ENCODE measurements at places on chromosomes 5 and 9. TPM values are rescaled to one million over a fixed set of nuclear protein-coding genes. Genes with fewer than 3 reads are reported as not detected.

DNA sequence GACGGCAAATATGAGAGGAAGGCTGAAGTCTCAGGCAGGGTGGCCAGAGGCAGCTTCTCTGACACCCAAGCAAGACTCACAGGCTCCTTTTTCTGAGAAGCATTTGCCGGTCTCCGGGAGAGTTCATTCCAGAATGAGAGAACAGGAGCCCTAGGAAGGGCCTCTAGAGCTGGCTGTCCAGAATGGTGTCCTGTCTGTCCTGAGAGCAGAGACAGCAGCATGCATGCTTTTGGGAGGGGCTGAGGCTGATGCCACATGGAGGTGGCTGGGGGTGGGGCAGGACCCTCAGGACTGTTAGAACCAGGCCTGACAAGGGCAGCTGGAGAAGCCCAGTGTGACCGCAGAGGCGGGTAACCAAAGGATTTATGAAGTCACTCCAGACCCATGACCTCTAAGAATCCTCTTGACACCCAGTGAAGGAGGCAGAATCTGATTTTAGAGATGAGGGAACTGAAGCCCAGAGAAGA, 60.0 kb downstream of the SHB start:
- DNase-seq: no peak

GRCh38 chr9:4573634-4574389, 83.5 kb downstream of the SLC1A1 start:
- no peak for DNase-seq

GRCh38 chr9:125744616-125745015, 2.6 kb upstream of the PBX3 start:
- DNase-seq: no peak

- DNase-seq: no peak
Observed at GRCh38 chr9:113934829-113935676, 58.9 kb downstream of the ZNF618 start.

GRCh38 chr9:297104-297972, 82.7 kb downstream of the DOCK8 start:
- DNase-seq: no peak

DNA sequence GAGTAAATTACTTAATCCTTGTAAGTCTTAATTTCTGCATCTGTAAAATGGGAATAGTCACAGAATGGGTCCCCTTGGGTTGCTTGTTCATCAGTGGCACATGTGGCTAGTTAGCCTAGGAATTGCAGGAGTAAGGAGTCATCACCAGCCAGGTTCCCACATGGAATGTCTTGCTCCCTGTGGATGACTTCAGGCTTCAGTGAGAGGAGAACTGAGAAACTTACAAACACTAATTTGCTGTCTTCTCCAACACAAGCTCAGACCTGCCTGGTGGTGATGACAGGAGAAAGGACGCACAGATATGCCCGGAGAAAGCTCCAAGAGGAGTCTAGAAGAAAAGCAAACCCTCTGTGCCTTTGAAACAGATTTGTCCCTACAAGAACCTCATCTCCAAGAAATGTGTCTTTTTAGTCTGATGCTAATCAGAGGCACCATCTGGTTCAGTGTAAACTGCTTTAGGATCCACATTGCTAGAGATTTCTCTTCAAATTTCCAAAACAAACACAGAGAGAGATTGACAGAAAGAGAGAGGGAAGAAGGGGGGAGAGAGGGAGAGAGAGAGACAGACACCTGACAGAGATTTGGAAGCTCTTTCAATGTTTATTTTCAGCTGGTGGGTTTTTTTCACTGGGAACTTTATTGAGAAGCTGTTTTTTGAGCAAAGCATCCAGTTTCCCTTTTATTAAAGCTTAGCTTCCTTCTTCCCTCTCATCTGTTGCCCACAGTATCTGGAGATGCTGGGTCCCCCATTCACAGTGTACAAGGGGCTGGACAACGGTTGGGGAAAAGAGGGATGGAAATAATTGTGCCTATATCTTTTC, 128.3 kb downstream of the DOCK2 start:
- no peak for DNase-seq

- no peak for DNase-seq
Observed at GRCh38 chr5:639253-639530, 27.1 kb downstream of the CEP72 start.

GRCh38 chr5:16417398-16418074, 48.1 kb downstream of the ZNF622 start:
- DNase-seq: no peak

DNA sequence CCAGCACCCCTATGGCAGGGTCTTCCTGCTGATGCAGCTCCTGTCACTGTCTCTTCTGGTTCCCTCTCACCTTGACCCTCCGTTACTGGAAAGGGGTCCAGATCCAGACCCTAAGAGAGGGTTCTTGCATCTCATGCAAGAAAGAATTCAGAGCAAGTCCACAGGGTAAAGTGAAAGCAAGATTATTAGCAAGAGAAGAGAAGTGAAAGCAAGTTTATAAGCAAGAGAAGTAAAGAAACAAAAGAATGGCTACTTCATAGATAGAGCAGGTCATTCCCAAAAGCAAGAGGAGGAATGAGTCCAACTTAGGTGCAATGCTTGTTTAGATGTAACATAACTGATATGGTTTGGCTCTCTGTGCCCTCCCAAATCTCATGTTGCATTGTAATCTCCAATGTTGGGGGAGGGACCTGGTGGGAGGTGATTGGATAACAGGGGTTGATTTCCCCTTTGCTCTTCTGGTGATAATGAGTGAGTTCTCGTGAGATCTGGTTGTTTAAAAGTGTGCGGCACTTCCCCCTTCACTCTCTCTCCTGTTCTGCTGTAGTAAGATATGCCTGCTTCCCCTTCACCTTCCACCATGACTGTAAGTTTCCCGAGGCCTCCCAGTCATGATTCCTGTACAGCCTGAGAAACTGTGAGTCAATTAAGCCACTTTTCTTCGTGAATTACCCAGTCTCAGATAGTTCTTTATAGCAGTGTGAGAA, 183.3 kb downstream of the MED10 start:
- no peak for DNase-seq

Gene TMEM174
- not detected for polyA plus RNA-seq

Gene NTMT1
- 48.6 TPM for polyA plus RNA-seq

Gene F2R
- 46.5 TPM for polyA plus RNA-seq

Gene VCAN
- not detected for polyA plus RNA-seq

Gene NXNL2
- polyA plus RNA-seq: not detected

Gene AIF1L
- not detected for polyA plus RNA-seq
